ENCODE measurements at places on chromosomes 11 and 22.

DNA sequence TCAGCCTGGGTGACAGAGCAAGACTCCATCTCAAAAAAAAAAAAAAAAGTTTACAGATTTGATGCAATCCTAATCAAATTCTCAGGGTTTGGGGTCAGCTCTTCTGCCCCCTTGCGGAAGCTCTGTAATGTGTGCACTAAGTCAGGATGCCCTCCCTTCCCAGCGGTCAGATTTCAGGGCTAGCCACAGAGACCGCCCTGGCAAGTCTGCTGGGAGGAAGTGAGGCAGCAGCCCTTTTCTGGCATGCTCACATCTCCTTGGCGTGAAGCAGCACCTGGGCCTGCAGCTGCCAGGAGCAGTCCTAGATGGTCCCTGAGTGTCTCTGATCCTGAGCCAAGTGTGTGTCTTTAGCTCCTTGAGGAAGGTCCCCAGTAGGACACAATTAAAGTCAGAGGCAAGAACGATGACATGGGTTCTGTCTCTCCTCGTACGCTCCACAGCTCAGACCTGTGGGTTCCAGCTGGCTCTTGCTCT is 10.9 kb upstream of the APOBEC3C start:
- peak; percentile 89 for DNase-seq

- DNase-seq: no peak
Observed at GRCh38 chr11:7973011-7973410, 7.8 kb upstream of the NLRP10 start.

DNA sequence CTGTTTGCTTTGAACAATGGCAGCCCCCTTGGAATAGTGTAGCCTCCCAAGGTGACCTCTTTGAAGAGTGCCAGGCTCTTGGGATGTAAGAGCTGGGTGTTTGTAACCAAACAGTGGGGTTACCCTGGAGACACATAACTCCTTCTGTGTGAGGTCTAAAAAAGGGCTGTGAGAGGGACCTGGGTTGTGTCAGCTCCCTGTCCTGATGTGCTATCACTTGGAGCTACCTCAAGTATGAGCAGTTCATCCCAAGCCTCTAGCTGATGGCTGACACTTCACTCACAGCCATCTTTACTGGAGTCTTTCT is 40.2 kb downstream of the TSPAN18 start:
- DNase-seq: peak; percentile 69

DNA sequence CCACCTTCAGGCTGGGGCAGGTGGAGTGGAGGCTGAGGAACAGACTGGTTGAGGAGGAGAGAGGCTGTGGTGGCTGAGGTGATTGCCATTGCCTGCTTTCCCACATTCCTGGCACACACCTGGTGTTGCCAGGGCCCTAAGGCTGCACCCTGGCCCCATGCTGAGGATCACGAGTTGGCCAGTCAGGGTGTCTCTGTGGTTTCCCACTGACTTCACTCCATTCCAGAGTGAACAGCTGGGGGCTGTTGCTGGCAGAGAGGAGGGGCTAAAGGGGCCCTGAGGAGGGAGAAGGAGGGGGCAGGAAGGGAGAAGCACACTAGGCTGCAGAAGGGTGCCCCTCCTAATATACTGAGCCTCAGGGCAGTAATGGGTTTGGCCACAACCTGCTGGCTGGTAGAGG is 1.8 kb downstream of the TMEM86A start:
- DNase-seq: no peak

DNA sequence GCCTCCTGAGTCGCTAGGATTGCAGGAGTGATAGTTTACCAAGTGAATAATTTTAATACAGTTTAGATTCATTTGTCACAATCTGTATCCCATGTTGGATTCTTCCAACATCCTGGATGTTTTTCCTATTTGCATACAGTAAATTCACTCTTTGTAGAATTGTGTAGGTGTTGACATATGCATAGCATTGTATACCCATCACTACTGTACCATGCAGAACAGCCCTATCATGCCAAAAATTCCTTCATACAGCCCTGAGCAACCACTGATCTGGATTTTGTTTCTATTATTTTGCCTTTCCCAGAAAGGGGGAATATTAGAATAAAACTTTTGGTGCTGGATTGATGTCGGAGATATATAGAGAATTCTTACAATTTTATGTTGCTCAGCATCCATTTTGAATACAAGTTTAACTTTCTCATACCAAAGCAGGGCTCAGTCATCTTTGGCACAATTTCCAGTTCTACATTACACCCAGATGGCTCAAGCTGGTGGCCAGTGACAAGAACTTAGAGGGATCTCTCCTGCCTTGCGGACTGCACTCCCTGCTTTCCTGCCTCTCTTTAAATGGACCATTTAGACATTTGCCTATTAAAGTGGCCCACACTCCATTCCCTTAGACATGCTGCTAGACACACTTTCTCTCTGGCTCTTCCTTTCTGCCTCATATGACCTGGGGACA is 45.4 kb upstream of the CFAP300 start:
- no peak for DNase-seq

DNA sequence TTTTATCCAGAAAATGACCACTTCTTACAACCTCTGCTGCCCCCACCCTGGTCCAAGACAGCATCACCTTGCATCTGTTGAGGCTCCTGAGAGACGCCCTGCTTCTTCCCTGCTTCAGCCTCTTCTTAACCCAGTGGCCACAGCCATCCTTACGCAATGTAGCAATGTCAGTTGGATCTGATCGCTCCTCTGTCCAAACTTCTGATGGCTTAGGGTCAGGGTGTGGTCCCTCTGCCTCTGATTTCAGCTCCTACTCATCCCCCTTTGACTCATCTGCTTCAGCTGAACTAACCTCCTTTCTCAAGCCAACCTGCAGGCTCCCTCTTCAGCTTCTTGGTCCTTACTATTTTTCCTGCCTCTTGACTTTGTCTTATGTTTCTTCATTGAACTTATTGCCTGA is 280.8 kb downstream of the KIRREL3 start:
- DNase-seq: no peak

GRCh38 chr22:45893516-45893915 is 83.4 kb downstream of the WNT7B start:
- DNase-seq: no peak

GRCh38 chr11:46120346-46121300 is 631 bp downstream of the PHF21A start:
- peak; percentile 83 for DNase-seq

DNA sequence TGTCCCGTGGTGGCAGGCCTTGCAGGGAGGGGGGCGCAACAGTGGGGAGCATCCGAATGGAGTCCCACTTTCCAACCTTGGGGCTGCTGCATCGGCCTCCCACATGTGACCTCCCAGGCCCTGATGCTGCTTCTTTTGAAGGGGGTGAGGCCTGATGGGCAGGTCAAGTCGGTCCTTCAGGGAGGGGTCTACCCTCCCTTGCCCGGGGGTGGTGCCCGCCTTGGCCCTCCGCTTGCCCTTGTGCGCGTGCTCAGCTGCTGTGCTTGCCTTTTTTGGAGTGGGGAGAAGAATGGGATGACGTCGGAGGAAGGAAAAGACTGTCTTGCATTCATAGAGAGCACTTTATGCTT is 66.9 kb downstream of the PRDM11 start:
- DNase-seq: no peak

DNA sequence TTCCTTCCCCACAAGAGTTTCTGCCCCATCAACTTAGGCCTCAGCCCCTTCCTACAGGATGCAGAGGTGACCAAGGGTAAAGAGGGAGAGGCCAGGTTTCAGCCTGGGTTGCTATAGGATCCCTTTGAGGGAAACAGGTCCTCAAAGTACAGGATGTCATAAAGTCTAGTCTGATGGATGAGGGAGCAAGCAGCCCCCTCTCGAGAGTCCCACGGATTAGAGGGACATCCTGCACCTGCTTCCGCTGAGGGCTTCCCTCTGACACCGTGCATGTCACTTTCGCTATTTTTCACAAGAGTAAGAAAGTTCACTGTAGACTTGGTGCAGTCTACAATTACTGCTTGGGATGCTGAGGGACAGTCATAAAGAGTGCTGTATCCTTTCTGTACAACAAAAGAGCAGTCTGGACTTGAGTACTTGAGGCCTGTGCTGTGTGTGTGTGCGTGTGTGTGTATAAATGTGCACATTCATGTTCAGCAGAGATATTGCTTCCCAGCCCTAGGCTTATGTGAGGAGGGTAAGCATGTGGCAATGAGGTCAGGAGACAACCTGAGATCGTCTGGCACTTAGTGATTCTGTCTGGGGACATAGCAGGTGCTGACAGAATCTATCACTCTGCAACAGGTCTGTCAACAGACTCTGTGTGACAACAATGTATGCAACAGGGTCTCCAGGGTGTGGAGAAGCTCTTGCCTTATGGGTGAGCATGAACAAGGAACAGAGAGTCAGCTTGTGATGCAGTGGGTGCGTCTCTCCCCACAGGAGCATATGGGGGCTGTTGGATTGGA is 18.0 kb upstream of the CHST1 start:
- no peak for DNase-seq

DNA sequence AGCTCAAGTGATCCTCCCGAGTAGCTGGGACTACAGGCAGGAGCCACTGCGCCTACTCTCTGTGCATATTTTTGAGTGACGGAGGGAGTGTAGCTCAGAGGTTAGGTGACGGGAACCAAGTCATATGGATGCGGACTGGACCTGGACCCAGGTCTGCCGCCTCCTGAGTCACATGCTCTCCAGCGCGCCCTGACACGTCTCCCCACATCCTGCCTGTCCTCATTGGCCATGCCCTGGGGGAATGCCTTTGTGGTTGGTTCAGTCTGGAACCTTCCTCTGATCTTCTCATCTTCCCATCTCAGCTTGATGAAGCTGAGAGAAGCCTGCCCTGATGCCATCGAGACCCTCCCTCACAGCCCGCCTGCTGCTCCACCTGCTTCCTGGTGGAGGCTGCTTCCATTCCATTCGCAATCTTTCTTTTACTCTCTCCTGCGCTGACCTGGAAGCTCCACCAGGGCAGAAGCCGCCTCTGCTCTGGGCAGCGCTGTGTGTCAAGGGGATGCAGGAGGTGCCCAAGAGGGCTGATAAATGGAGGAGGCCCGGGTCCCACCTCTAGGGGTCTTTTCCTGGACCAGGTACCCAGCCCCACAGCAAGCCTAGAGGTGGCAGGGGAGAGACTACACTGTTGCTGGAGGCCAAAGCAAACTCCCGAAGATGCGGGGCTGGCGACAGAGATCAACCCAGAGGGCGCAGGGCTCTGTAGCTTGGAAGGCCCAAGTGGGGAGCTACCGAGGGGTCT is 13.9 kb upstream of the BAIAP2L2 start:
- no peak for DNase-seq

Data from fibroblast of pulmonary artery (primary cell).